ENCODE measurements at places on chromosomes 3 and 15.

GRCh38 chr3:29346828-29347227 is 66.0 kb downstream of the RBMS3 start:
- DNase-seq, result peak; percentile 54

- DNase-seq, result no peak
Observed at GRCh38 chr3:108076564-108076963, 14.3 kb downstream of the CD47 start.

- DNase-seq, result no peak
Observed at GRCh38 chr3:195768831-195769303, 42.9 kb downstream of the MUC4 start.

DNA sequence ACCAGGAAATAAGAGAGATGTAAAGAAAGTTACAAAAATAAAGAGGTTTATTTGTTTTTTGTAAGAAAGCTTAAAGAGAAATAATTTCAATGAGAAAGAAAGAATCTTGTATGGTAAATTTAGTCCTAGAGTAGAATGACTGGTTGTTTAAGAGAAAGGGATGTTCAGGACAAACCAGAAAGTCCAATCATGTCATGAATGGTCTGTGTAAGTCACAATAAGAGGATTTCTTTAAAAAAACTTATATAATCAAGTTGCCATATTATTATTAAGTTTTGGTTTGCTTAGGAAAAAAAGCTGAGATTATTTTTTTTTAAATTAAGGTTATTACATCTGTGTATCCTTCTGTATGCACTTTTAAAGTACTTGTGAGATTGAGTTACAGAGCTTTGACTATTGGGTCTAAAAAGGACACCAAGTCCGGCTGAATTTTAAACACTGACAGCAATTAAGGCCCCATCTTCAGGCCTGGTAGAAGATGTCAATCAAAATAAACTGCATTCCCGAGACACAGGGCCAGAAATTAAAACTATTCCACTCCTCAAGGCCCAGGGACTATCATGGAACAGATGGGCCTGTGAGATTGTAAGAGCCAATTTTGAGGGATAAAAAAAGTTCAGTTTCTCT is 12.2 kb downstream of the ERICH6 start:
- no peak for DNase-seq

DNA sequence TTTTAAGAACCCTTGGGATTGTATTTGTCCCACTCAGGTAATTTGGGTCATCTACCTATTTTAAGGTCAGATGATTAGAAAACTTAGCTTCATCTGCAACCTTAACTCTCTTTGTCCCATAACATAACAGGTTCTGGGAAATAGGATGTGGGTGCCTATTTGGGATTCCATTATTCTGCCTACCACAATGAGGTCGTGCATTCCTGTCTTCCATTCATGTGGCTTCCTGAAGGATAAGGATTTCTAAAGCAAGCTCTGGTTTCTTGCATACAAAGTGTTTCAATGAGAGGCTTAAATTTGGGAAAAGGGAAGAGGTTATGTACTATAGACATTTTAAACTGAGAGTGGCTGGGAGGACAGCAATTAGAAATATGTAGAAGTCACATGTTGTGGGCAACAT is 190.3 kb downstream of the MCTP2 start:
- DNase-seq, result no peak

- DNase-seq, result no peak
Observed at GRCh38 chr3:106032479-106032878, 163.7 kb upstream of the CBLB start.

GRCh38 chr3:187738331-187739093 is 6.8 kb downstream of the BCL6 start:
- DNase-seq, result peak; percentile 96

DNA sequence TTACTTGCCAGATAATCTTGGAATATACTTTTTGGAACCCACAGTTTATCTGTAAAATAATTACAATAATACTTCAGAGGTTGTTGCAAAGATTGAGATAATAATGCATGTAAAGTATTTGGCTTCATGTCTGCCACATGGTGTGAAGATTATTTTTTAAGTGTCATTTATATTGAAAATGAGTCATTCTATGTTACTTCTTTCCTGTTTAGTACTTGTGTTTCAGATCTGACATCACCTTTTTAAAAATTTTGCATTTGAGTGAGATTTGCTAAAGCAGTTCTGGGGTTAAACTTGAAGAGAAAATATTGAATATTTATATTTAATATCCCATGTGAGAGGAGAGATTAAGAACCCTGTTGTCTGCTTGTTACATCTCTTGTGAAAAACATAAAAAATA is 31.2 kb downstream of the IQGAP1 start:
- DNase-seq, result peak; percentile 30

DNA sequence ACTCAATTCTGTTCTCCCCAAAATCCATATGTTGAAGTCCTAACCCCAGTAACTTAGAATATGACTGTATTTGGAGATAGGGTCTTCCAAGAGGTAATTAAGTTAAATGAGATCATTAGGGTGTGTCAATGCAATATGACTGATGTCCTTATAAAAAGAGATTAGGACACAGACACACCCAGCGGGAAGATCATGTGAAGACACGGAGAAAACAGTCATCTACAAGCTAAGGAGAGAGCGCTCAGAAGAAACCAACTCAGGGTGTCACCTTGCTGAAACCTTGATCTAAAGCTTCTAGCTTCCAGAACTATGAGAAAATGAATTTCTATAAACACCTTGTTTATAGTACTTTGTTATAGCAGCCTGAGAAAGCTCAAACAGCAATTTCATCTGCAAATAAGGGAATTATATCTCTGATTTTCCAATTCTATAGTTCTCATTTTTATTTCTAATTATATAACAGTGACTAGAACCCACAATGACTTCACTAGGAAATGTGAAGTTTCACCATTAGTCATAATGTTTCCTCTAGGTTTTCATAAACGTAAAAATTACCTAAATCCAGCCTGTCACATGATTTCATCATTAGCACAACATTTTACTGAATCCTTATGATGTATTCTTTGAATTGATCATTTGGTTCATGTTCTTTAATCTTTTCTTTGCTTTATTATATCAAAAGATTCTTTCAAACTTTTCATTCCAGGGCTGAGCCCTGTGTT is 459.1 kb upstream of the MDFIC2 start:
- peak; percentile 49 for DNase-seq

DNA sequence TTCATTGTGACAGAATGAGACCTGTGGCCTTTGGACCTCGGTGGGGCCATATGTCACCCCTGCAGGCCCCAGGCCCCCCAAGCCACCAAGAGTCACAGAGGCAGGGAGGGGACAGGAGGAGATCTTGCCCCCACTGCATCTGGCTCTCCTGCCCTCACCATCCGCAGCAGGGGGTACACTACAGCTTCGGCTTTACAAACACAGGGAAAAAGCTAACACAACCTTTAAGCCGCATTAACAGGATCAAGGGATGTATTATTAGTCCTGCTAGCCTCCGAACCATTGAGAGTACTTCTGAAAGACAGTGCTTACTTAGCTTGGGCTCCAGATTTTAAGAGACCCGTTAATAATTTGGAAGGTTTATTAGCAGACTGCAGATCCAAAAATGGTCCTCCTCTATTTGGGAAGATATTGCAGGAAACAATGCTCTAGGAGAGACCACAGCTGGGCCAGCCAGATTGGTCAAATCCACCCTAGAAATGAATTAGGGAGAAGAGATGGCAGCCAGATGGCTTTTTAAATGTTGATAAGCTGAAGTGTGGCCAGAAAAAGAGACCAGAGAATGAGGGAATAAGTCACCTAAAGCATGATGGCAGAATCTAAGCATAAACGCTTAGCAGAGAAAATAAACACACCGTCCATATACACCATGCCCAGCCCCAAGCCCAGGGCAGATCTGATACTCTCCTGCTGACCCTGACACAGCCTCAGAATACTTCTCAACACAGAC is 31.5 kb downstream of the SRGAP3 start:
- no peak for DNase-seq

GRCh38 chr3:126616931-126617330 is 38.0 kb downstream of the TXNRD3 start:
- peak; percentile 17 for DNase-seq

- no peak for DNase-seq
Observed at GRCh38 chr3:59690886-59691285, 641.1 kb upstream of the CFAP20DC start.

DNA sequence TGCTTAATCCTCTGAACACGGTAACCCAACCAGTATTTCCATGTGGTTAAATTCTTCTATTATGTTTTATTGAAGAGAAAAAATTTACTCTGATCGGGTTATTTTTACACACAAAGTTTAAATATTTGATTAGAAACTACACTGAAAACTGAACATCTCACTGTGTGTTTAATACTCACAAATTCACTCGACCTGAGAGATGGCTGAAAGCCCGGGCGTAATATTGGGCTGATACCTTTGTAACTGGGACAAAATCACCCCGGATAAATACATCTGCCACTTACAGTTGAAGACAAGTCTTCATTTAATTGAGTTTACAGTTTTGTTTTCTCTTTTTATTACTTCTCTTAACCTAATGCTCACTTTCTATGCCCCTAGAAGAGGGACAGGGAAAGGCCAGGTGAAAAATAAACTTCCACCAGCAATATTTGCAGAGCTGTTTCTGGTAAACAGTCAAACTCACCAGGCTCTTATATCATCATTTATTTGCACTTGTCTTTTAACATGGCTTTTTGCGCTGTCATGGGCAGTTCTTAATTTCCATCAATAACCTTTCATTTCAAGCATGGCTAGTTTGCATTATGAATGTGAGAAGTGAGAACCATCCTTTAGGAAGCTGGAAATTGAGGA is 145.6 kb upstream of the TMCO5A start:
- DNase-seq, result no peak

GRCh38 chr15:82158811-82159210 is 103.7 kb downstream of the EFL1 start:
- peak; percentile 36 for DNase-seq

DNA sequence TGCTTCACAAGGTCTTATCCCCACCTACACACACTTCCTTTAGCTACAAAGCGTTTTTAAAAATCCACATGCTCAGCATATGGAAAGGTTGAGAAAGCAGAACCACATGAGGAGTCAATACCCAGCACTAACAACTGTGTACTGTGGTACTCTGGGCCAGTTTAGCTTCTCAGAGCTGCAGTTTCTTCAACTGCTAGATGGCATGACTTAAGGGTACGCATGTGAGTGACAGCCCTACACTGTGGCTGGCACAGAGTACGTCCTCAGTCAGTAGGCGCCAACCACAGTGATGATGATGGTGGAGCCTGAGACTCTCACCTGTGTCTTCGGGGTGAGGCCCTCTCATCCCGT is 17.4 kb downstream of the CCDC12 start:
- peak; percentile 41 for DNase-seq

DNA sequence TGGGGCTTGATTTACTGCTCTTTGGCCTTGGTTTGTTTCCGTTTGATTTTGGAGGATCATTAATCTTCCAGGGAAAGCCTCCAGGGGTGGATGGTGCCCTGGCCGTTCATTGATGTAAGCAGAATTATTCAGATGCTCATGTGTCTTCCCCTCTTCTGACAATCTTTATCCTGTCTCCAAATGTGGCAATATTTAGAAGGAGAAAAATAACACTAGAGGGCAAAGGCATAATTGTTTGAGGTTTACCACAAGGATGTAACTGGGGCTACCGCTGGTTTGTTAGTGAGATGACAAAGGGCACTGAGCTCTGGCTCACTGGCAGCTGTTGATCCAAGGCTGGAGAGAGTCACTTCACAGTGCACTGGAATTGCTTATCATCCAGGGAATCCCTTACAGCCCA is 18.2 kb upstream of the PLCL2 start:
- DNase-seq, result peak; percentile 54

- peak; percentile 84 for DNase-seq
Observed at GRCh38 chr15:48541341-48542278, 103.9 kb downstream of the FBN1 start.

GRCh38 chr15:96049323-96049722 is 281.2 kb upstream of the NR2F2 start:
- no peak for DNase-seq

- peak; percentile 10 for DNase-seq
Observed at GRCh38 chr3:60931452-60931851, 319.8 kb downstream of the FHIT start.

GRCh38 chr15:41943543-41944312 is 28.6 kb downstream of the EHD4 start:
- no peak for DNase-seq

DNA sequence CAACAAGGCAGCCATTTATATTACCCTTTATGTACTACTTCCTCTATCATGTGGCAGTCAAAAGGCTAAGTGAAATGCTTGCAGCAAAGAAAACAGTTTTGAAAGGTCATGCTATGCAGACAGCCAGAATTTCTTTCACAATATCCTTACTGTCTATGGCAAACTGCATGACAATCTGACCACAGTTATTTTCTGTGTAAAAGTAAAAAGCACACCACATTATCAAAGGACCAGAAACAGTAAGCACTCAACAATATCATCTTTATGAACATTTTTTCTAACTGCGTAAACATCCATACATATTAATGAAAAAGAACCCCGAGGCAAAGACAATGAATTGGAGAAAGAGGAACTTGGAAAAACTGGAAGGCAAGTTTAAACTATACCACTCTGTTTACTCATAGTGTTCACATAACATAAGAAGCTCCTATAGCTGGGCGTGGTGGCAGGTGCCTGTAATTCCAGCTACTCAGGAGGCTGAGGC is 47.9 kb downstream of the PIK3CB start:
- peak; percentile 90 for DNase-seq

DNA sequence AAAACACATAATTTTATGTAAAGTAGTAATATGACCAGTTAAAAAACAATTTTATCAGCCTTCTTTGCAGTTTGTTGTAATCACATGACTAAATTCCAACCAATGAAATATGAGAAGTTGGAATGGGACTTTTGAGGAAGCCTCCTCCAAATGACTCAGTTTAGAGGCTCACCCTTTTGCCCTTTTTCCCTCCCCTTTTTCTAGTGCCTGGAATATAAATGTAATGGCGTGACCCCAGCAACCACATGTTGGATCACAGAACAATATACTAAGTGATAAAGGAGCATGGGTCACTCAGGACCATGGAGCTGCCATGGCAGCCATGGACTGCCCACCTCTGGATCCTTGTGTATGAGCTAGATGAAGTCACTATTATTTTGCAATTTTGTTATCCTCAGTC is 48.8 kb upstream of the HEG1 start:
- no peak for DNase-seq

- DNase-seq, result peak; percentile 62
Observed at GRCh38 chr3:187744169-187745151, 808 bp downstream of the BCL6 start.

DNA sequence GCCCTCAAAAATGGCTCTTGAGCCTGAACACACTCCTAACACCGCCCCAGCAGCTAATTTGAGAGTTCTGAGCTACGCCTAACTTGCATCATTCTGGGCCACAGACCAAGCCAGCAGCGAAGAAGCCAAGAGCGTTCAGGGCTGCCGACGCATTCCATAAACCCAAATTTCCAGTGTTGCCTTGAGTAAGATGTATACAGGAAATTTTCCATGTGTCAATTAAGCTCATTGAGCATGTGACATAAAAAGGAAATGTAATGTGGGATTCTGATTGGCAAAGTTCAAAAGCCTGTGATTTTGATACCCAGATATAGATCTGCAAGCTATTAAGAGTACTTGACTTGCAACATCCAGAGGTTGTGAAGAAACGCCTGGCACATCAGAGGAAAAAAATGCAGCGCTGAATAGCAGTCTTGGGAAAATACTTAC is 148.6 kb upstream of the NR2F2 start:
- peak; percentile 82 for DNase-seq

- peak; percentile 100 for DNase-seq
Observed at GRCh38 chr3:52670621-52671521, 14.8 kb downstream of the PBRM1 start.

Data from choroid plexus epithelial cell (primary cell).